CD4-positive, alpha-beta T cell treated with Interferon gamma for 1 hour (primary cell): ENCODE measurements at places on chromosomes 2 and 18.

- DNase-seq: no peak
These were observed 140.0 kb upstream of the NOL4 start for GRCh38 chr18:34364699-34365098.

- no peak for DNase-seq
These were observed 155.3 kb downstream of the SEPTIN10 start for GRCh38 chr2:109458512-109458911.

DNA sequence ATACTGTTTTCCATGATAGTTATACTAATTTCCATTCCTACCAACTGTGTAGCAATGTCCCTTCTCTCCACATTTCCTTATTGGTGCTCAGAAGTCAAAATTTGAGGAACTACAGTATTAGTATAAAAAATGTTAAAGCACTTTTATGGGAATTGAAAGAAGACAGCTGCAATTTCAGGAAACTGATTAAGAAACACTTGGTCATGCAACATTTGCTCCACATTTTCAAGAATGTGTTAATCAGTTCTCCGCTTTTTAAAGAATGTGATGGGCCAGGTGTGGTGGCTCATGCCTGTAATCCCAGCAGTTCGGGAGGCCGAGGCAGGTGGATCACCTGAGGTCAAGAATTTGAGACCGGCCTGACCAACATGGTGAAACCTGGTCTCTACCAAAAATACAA lies 33.6 kb upstream of the MGAT4A start:
- no peak for DNase-seq

- DNase-seq: no peak
These were observed 59.3 kb downstream of the ARHGEF33 start for GRCh38 chr2:38948995-38949394.

DNA sequence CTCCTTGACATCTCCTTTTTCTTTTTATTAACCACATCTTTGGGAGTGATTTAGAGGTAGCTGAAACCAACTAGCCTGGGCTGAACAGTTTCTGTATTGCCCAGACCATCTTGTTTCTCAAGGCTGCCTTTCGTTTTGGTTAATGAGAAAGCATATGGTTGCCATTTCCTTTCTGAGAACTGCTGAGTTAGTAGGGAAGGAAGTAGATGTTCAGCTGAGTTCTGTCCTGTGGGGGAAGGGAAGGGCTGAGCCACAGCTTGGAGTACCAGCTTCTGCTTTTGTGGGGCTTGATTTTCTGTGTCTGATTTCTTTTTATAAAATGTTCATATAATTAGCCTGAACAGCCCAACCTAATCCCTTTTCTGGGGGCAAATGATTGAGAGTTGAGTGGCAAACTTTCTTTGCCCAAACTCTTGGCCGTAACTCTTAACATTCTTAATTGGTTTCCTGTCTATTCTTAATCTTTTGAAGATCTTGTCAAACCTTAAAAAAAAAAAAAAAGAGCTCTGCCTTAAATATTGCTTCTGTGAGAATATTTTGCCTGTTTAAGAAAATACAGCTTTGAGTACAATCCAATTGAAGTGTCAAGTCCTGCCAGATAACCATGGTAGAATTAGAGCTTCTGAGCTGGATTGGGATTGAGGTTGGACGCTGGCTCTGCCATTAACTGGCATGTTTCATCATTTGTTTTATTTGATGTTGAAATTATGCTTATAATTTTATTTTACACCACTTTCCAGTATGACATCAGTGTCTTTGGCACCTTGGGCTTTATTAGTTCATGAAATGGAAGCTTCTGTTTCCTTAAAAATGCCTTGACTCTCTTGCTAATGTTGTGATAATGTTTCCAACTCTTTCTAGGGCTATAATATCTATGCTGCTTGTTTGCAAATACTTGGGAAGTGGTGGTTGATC lies 1.9 kb upstream of the NABP1 start:
- peak; percentile 84 for DNase-seq

- DNase-seq: no peak
These were observed 28.3 kb upstream of the UBE2E3 start for GRCh38 chr2:180952082-180952481.

DNA sequence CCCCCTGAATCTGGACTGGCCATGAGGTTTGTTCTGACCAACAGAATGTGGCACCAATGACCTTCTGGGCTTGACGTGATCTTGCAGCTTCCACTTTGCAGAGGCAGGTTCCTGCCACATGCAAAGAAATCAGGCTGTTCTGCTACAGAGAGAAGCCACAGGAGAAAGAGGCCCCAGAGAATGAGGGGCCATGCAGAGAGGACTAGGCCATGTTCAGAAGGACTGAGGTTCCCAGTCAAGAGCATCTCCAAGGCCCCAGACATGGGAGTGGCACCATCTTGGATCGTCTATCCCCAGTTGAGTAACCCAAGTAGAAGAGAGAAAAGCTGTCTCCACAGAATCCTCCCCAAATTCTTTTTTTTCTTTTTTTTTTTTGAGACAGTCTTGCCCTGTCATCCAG lies 131.1 kb downstream of the ZBTB7C start:
- DNase-seq: no peak

DNA sequence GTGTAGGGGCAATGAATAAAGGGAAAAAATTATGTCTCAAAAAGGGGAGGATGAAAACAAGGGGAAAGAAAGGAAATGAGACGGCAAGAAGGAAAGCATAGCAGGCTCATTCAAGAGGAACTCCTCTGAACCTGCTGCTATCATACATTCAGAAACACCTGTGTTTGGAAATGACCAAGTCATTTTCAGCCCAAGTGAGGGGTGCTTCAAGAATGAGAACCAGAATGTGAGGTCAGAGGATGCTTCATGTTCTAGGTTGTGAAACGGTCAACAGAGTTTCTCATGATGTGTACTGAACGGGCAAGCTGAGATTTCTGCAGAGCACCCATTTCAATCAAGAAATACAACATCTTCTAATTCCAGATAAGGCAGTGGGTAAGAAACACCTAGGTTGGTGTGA lies 1367.2 kb upstream of the CELF4 start:
- no peak for DNase-seq

GRCh38 chr2:102186791-102187495 lies at the start of gene IL1RL2:
Gene IL1RL2 (plus strand): TSS chr2:102187023. CDS start chr2:102187868, 845 bp downstream.
- no peak for DNase-seq

GRCh38 chr2:179435000-179435399 lies 170.4 kb upstream of the SESTD1 start:
- no peak for DNase-seq

- DNase-seq: no peak
These were observed 28.6 kb downstream of the TEX44 start for GRCh38 chr2:231621051-231621879.

- no peak for DNase-seq
These were observed 38.0 kb downstream of the KYNU start for GRCh38 chr2:142915502-142915901.

GRCh38 chr2:13492262-13492661 lies 775.5 kb downstream of the TRIB2 start:
- DNase-seq: no peak

DNA sequence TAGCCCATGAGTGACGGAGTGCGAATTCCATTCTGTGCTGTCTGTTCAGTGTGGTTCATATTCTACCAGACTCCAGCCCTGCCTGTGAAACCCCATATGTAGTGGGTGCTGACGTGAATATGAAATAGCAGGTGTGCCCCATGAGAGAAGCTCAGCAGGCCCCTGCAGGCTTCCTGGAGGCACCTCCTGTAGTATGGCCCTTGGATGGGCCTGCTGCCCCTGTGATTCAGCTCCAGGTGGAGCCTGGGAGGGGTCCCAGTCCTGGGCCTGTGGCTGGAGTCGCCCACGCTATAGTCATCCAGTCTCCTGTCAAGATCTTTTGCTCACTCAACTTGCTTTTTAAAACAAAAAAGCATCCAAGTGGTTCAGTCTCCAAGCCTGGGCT lies 125.5 kb downstream of the GLI2 start:
- no peak for DNase-seq

- no peak for DNase-seq
These were observed 341.8 kb downstream of the RBM43 start for GRCh38 chr2:150919901-150920300.

GRCh38 chr2:112629823-112630222 lies 15.9 kb upstream of the SLC20A1 start:
- DNase-seq: no peak

GRCh38 chr18:79361766-79362522 lies 33.8 kb upstream of the NFATC1 start:
- DNase-seq: no peak

DNA sequence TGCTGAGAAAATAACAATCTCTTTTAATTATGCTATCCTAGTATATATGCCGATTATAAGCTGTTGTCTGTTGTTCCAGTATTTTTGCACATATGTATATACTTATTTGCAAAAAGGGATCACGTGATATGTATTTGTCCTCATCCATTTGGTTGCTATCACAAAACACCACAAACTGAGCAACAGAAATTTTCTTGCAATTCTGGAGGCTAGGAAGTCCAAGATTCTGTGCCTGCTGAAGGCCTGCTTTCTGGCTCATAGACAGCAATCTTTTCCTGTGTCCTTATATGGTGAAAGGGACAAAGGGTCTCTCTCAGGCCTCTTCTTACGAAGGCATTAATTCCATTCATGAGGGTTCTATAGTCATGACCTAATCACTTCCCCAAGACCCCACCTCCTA lies 186.5 kb downstream of the LPIN1 start:
- no peak for DNase-seq

DNA sequence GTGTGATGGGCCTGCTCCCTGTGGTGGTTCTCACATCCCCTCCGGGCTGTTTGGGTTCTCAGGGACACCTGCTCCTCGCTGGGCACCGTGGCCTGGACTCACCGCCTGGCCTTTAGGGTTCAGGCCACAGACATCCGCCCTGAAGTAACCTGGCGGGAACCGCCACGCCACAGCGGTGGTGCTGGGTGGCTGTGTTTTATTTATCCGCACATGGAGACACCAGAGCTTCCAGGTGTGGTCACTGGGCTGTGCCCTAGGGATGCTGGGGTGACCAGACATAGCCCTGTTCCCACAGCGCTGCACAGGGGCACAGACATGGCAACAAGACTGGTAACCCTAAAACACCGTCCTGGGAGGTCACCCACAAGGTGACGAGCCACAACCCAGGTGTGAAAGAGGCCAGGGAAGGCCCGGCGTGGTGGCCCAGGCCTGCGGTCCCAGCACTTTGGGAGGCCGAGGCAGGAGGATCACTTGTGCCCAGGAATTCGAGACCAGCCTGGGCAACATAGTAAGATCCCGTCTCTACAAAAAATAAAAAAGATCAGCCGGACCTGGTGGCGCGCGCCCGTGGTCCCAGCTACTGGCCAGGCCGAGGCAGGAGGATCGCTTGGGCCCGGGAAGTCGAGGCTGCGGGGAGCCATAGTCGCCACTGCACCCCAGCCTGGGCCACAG lies 649 bp upstream of the HSBP1L1 start:
- DNase-seq: no peak

- peak; percentile 20 for DNase-seq
These were observed 1.4 kb downstream of the DOCK10 start for GRCh38 chr2:225040856-225041206.

DNA sequence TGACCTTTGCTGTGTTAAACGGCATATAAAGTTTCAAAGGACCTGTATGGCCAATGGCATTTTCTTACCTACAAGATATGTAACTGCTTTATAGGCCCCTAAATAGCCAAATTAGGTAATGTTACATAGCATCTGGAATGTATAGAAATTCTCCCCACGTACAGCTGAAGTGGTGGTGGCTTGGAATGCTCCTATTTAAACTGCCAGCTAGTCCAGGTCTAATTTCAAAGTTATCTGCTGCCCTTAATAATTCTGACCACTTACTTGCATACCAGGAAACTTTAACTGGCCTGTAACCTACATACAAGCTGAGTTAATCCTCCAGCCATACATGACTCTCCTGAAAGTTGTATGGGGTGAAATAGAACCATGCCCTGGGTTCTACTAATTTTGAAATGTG lies 1.3 kb downstream of the KIAA2012 start:
- no peak for DNase-seq

DNA sequence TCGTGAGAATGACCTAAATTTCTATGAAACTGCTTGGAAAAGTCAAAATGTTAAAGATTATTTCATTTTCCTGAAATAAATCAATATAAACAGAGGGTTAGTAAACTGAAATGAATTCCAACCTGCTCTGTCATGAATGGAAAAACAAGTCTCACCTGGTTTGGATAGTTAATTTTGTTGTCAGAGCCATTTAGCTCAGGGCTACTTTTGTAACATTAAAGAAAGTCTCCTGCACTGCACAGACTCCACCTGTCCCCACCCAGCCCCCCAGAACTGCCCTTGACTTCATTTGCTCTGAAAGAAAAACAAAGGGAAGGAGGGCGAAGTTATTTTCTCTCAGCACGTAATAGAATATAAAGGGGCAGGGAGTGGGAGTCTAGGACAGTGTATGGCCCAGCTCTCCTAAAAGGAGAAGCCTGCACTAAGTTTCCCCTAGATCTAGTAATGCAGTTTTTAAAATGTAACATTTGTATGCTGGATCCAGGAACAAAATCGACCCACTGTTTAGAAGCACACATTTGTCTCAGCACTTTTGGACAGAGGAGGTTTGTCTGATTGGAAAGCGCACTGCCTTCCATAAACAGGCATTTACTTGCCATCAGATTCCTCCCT lies 54.2 kb upstream of the ACSL3 start:
- no peak for DNase-seq

- DNase-seq: no peak
These were observed 855.1 kb upstream of the ACVR2A start for GRCh38 chr2:146989741-146990140.

DNA sequence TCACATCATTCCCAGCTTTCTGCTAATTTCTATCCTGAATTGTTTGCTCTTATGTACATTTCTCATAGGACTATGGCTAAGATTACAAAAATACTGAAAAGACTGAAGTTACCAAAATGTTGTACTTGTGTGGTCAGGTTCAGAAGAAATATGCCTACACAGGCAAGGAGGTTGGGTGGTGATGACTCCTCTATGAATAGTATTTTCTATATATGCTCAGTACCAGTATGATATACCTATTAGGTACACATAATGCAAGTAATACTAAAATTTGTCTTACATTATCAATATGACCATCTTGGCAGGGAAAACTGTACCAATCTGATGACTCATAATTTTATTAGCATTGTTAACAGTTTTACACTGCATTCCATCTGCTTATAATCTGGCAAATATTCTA lies 12.2 kb upstream of the ORC2 start:
- DNase-seq: no peak
